ENCODE measurements at places on chromosomes 4 and X. TPM values are rescaled to one million over a fixed set of nuclear protein-coding genes. Genes with fewer than 3 reads are reported as not detected.

Gene PGAM4
- total RNA-seq: not detected

Gene EVC2
- 9.2 TPM for total RNA-seq

Gene LSM6
- total RNA-seq: 29.1 TPM

Gene CFP
- total RNA-seq: 0.13 TPM

Gene GPC3
- under 0.01 TPM for total RNA-seq
